ENCODE measurements at places on chromosomes 3 and 15.
A peak's percentile ranks its signal among the peaks of the same experiment; 100 is the strongest.

DNA sequence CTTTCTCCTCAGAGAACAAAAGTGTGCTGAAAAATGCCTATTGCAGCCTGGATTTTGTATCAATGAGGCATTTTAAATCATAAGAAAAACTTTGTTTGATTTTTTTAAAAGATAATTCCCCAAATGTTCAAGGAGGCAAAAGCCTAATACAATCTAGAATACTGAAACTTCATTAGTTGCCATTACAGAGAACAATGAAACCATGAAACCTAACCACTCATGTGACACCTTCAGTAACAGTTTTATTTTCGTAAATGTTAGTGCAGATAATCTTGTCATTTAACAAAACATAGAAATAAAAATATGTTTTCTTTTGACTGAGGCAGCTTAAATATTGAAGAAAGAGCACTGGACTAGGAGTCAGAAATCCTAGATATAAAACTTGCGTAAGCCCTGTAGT, 655.9 kb downstream of the RBMS3 start:
- no peak for DNase-seq

- DNase-seq: peak; percentile 75
Observed at GRCh38 chr3:161310649-161311423, 60.5 kb downstream of the SPTSSB start.

DNA sequence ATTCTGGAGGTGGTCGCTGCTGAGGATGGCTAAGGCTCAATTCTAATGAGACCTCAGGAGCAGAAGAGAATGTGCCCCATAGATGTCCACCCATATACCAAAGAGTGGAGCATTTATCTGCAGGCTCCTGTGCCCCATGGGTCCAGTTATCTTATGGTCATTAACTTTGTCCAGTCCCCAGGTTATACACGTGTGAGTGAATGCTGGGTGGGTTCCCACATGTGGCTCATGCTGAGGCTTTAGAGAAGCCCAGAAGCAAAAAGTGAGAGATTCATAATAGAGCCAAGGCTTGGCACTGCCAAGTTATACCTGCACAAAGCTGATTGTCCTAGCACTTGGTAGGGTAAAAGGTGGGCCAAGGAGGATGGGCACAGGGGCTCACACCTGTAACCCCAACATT, 30.0 kb upstream of the MINAR1 start:
- no peak for DNase-seq

DNA sequence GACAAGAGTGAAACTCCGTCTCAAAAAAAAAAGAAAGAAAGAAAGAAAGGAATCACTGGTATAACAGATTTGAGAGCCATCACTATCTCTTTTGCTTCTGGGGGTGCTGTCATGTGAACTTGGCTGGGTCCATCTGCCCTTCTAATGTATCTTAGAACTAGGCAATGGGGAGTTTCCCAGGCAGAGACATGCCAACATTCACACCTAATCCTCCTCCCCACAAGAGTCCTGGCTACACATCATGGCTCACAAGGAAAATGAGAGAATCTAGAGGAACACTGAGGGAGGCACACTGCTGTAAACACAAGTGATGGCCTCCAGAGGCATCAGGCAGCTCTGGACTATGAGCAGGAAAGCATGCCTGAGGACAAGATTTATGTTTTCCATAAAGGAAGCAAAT, 67.8 kb upstream of the PPP2R3A start:
- DNase-seq: no peak

GRCh38 chr15:77004189-77004588, 9.3 kb downstream of the PSTPIP1 start:
- no peak for DNase-seq

- DNase-seq: no peak
Observed at GRCh38 chr3:127087441-127087840, 104.5 kb downstream of the PLXNA1 start.

GRCh38 chr3:128734523-128735189, 8.7 kb downstream of the RAB7A start:
- DNase-seq: no peak

DNA sequence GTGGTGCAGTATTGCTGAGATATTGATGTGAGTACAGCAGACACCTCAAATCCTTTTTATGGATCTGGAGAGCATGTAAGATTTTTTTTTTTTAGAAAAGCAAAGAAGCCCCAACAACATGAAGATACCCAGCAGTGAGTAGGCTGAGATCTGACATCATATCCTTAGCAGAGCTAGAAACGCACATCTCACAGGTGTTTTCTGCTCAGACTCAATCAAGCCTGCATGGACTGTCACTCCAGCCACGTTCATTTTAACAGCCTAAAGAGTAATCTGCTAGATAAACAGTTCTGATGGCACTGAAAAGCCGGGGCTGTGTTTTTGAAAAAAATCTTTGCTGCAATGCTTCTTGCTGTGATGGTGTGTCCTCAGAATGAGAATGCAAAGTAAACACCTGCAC, 544.2 kb downstream of the FGF12 start:
- DNase-seq: no peak

DNA sequence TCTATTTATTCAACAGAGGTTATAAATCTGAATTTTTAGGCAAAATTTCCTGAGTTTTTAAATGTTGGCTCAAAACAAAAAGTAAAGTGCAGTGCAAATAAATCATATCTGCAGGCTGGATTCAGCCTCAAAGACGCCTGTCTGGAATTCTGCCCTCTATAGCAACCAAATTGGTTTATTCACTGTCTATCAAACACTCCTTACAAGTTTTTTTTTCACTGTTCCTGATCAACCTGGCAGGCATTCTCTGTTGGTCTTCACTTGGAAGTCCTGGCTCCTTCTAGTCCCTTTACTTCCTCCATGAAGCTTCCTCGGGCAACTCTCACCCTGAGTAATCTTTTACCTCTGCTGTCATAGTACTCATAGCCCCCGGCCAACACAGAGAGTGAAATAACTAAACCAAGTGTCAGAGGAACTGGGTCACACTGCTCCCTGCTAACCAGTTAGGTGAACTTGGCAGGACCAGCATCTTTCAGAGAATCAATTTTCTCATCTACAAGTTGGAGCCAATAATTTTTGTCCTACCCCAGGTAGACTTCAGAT, 36.8 kb upstream of the TIPARP start:
- DNase-seq: no peak

DNA sequence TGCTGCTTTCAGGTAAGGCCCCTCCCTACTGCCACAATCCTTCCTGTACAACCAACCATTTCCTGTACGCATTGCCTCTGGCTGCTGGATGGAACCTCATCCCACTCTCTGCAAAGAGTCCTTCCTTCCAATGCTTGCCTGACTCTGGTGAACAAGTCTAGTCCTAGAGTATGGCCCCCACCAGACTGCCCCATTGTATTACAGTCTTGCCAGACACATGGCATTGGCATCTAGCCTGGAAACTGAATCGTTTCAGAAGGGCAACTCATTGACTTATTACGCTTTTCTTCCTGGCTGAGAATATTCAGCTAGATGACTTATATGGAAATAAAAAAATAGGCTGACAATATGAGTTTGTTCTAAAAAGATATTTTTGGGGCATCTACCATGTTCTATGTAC, 170.3 kb downstream of the SUCLG2 start:
- no peak for DNase-seq

GRCh38 chr3:9915254-9916141, 1.4 kb upstream of the IL17RC start:
- DNase-seq: peak; percentile 37

DNA sequence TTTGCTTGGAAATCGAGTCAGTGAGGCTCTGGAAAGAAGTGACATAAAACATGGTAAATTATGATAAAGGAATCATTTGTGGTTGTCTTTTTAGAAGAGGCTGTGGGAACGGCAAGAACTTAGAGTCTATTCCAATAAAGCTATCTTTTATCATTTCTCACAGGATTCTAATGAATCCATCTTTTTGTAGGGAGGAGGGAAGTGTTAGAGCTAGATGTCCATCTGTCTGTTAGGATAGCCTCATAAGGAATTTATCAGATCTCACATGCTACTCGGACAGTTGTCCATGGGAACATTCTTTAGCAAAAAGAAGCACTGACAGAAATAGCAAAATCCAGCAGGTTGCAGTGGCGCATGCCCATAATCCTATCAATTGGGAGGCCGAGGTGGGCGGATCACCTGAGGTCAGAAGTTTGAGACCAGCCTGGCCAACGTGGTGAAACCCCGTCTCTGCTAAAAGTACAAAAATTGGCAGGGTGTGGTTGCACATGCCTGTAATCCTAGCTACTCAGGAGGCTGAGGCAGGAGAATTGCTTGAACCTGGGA, 37.0 kb downstream of the STARD9 start:
- DNase-seq: no peak

GRCh38 chr3:126015075-126015474, 46.1 kb downstream of the ROPN1B start:
- DNase-seq: no peak

DNA sequence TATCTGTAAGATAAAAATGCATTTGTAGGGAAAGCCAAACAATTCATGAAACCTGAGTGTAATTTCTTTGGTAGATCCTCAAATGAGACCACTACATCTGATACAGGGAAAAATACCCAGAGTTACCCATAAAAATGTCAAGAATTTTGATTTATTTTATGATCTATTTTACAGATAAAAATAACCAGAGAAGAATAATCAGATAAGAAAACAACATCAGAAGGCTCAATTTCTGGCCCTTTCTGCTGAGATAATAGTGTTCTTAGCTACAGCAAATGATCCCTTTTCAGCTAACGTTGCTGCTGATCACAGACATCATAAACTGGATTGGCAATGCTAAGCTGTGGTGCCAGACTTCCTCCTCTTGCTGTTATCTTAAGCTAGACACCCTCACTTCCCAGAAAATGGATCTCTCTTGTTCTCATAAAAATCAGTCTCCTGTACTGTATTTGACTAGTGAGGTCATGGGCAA, 21.3 kb upstream of the TMEM108 start:
- DNase-seq: no peak

- DNase-seq: no peak
Observed at GRCh38 chr3:100331660-100332059, 2.9 kb upstream of the NIT2 start.

GRCh38 chr3:78856164-78856563, 911.6 kb downstream of the ROBO1 start:
- DNase-seq: no peak

- no peak for DNase-seq
Observed at GRCh38 chr3:177820683-177821316, 623.5 kb upstream of the TBL1XR1 start.

GRCh38 chr3:71129611-71130431, 453.7 kb downstream of the FOXP1 start:
- no peak for DNase-seq

DNA sequence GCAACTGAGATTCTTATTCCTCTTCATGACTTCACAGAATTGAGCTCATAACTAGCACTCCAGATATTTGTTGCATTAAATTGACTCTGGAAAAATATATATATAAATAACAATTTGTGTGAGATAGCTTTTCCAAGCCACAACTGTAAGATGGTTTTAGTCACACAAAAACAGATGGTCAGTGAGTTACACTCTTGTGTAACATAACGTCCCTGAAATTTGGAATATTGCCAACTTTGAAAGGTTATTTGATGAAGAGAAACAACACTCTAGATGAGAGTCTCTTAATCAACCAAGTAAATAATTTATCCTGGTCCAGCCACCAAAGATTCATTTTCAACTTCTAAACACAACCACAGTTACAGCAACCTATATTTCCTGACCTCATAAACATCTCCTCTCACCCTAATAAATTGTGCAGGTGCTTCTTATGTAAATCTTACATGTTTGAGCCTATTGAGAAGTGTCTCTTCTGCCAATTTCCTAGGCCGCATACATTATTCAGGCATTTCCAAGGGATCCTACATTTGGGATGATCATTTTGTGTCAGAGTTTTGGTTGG, 84.9 kb upstream of the ACP3 start:
- DNase-seq: no peak

- no peak for DNase-seq
Observed at GRCh38 chr15:60444289-60444912, 34.5 kb downstream of the ICE2 start.

GRCh38 chr15:99657996-99658395, 75.2 kb downstream of the LYSMD4 start:
- no peak for DNase-seq

GRCh38 chr3:112366522-112366921, 33.6 kb downstream of the CD200 start:
- no peak for DNase-seq

GRCh38 chr15:100033140-100033857, 300.1 kb upstream of the LYSMD4 start:
- no peak for DNase-seq

- DNase-seq: no peak
Observed at GRCh38 chr3:175502155-175502554, 643.0 kb downstream of the NAALADL2 start.

DNA sequence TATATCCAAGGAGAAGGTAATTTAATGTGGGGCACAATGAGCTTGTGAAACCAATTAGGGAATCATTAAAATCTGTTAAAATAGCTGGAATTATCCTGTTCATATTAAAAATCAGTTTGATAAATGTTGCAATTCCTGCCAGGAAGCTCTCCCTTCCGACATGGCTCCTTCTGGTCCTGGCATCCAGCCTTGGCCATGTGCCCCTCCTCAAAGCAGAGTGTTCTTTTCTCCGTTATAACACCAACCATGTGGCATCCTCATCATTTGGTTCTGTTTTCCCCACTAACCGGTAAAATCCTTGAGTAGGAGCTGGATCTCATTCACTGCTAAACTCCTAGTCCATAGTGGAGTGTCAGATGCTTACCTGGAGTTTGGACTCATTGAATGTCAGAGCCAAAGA, 127.2 kb downstream of the ARNT2 start:
- DNase-seq: no peak

- no peak for DNase-seq
Observed at GRCh38 chr3:184874709-184875644, 63.0 kb downstream of the VPS8 start.

DNA sequence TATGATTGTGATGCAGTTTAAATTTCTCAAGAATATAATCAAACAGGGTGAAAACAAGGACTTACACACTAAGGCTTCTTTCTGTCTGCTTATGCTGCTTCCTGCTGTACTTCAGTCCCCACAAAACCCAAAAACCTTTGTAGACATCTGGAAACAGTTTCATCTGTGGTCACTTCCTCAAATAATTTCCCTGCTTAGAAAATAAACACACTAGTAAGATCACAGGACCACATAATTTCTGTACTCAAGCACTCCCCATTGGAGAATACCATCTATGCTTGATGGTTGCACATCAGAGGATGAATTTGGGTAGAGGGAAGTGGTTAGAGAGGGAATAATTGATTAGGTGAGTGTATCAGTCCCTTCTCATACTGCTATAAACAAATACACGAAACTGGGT, 266.2 kb downstream of the LSAMP start:
- no peak for DNase-seq

DNA sequence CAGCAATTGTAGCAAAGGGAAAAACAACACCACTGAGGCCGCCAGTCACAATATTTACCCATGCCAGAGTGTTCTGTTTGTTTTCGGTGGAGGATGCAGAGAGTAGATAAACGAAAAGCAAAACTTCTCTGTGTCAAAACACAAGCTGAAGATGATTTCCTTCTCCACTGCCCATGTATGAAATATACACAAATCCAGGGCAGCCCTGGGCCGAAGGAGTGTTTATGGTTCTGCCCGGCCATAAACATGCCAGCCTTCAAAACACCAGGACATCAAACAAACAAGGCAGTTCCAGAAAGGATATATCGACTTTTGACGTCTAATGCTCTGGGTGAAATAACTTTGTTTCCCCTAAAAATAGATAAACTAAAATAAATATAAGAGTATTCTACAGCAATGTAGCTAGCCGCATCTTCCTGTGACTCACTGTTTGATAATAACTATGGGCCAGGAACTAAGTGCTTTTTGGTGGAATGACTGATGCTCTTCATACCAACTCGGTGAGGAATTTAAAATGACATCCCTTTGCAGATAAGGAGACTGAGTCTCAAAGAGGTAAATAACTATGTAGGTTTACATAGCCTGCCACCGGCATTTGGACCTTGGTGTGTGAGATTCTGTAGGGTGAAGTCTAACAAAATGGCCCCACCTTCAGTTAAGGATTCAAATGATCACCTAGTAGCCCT, 82.8 kb downstream of the MAGI1 start:
- no peak for DNase-seq
